ENCODE measurements at places on chromosomes 1 and 21.

DNA sequence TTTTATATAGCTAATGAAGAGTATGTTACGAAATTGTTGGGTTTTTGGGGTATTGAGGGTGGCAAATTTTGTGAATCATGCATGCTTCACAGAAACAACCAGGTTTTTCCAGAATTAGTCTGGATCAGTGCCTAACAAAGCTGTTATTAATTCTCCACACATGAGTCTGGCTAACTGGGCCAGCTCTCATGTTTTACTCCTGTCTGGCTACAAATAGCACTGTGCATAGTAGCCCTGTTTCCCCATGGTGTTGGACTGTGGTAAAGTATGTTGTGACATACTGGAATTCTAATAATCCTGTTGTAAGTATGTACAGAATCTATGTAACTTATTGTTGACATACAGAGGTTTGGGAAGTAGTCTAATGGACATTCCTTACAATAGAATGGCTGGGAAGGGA is 35.8 kb downstream of the S100B start:
- no peak for DNase-seq

GRCh38 chr1:121518726-121519041 is 333.9 kb downstream of the SRGAP2C start:
- DNase-seq: no peak

- no peak for DNase-seq
Measured at GRCh38 chr1:64243757-64244080, 40.3 kb downstream of the UBE2U start.

DNA sequence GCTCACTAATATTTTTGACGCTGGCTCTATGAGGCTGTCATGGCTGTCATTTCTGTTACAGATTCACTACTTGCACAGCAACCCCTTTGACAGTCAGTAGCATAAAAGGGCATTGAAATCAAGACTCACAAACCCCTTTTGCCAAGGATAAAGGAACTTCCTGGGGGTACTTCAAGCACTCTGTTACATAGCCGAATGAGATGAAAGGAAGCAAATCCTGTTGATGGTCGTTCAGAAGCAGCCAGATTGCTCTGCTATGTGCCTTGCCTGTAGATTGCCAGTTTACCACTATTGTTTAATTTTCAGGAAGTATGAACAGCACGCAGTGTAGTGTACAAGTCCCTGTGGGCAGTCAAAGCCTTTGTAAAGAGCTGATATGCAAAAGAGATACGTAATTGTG is 296.2 kb downstream of the LRRIQ3 start:
- no peak for DNase-seq

DNA sequence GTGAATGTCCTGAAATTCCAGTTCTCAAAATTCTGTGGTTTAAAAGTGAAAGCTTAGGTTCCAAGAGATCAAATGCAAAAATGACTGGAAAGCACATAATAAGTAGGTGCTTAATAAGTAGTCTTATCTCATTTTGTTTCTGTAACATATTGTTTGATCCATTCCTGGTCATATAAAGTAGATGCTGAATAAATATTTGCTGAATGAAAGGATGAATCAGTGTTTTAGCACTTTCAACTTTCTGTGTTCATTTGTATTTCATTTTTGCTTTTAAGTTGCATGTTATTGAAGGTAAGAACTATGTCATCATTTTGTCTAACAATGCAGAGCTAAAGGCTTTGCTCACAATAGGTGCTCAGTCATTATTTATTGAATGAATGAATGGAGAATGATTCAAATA is 6.3 kb downstream of the MAST2 start:
- DNase-seq: no peak

- no peak for DNase-seq
Measured at GRCh38 chr1:223337174-223337869, 26.7 kb downstream of the SUSD4 start.

GRCh38 chr1:185556561-185556960 is 177.6 kb upstream of the HMCN1 start:
- no peak for DNase-seq

DNA sequence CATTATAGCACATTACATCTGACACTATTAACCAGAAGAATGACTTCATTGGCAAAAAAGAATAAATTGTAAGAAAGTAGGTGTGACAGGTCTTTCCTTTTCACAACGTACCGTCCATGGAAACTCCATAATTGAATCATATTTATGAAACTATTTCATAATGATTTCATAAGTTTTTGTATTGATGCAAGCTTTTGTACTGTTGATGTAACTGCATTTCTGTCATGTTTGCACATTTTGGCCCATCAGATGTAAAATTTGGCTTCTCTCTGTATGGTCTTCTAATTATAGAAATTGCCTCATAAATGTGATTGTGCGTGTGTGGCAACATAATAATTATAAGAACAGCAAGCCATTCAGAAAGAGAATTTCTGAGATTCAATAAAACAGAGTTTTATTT is 180.7 kb upstream of the ZNHIT6 start:
- DNase-seq: no peak

DNA sequence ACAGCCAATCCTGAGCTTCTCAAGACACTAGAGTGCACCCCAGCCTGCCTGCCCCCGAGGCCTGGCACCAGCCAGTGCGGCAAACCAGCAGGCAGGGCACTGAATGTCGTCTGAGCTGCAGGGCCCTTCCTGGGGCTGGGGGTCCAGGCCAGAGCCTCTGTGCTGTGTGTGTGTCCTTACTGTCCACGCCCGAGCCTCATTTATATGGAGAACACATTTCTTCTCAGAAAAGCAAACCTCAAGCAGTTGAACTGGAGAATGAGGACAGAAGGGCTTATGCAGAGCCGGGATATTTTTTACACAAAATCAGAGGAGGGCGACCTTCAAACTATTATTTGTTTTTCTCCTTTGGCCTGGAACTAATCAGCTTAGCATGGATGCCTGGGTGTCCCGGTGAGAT is 52.7 kb downstream of the POFUT2 start:
- DNase-seq: no peak

DNA sequence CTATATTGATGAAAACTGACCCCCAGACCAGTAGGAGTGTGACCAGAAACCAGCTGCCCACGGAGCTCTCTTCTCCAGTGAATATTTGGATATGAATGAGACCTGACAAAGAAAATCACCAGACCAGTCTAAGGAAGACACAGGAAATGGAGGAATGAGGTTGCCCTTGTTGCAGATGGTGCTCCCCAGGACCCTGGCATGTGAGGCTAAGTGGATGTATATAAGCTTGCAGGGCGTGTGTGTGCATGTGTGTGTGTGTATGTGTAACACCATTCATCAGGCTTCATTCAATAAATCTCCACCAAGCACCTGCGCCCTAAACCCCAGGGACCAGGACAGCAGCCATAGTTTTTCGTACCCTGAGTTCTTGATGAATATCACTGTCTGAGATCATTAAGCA is 14.4 kb downstream of the PHLDA3 start:
- no peak for DNase-seq

- DNase-seq: no peak
Measured at GRCh38 chr1:218759795-218760194, 413.9 kb upstream of the LYPLAL1 start.

DNA sequence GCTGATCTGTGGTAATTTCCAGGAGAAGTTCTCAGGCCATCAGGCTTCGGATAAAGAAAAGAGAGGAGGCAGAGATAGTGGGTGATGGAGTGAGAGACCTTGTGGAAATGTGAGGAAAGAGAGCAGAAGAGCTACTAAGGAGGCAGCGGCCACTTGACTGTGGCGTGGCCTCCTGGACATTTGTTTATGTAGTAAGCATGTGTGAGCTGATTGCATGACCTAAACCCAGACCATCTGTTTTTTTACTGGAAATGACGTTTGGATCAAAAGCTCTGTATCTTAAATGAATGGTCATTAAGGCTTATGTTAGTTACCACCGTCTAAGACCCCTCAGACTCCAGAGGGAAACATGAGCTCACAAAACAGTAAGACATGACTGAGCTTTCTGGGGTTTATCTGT is 13.6 kb downstream of the ATP1B1 start:
- DNase-seq: no peak

- no peak for DNase-seq
Measured at GRCh38 chr1:55057956-55058298, 18.6 kb downstream of the PCSK9 start.

DNA sequence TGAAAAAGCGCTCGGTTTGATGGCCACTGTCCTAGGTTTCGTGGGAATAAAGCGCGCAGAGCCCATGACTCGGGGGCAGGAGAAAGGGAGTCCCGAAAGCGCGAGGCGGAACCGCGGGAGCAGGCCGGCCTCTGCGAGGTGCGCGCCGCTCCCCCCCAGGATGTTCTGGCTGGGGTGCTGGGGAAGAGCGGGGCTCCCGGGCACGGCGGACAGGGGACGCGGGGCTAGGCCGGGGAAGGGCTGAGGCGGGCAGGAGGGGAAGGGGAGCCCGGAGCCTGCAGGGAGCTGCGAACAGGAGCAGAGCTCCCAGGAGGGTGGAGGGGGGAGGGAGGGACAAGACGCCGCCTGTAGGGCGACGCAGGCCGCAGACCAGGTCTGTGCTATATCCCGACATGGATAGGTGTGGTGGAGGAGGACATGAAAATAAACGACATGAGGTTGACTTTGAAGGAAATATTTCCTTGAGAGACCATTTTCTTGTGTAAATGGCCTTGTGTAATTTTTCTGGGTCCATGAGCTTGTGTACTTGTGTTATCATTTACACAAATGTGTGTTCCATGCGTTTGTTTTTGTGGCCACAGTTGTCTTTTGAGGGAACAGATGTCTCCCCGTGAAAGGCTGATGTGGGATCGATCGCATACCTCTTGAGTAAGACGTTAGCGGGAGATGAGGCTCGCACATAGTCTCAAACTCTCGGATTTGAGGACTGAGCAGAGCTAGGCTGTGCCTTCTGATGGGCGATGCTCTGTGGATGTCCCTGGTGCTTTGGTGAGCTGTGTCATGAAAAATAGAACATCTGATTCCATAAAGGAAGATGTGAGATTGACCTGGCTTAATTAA is 1.3 kb downstream of the PCNT start:
- peak; percentile 12 for DNase-seq

DNA sequence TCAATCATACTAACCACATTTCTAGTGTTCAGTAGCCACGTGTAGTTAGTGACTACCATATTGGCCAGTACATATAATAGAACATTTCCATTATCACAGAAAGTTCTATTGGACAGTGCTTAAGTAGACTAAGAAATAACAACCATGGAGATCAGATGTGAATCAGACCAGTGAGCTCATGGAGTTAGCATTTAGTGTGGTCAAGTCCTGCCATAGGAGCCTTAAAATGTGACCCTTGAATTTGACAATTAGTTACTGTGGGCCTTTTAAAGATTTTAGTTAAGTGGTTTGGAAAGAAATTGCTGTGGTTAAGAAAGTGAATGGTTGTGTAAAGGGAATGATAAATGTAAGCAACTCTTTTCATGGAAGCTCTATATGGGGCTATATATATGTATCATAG is 123.4 kb downstream of the POU2F1 start:
- no peak for DNase-seq

GRCh38 chr1:158169105-158169504 is 11.6 kb upstream of the CD1D start:
- no peak for DNase-seq

DNA sequence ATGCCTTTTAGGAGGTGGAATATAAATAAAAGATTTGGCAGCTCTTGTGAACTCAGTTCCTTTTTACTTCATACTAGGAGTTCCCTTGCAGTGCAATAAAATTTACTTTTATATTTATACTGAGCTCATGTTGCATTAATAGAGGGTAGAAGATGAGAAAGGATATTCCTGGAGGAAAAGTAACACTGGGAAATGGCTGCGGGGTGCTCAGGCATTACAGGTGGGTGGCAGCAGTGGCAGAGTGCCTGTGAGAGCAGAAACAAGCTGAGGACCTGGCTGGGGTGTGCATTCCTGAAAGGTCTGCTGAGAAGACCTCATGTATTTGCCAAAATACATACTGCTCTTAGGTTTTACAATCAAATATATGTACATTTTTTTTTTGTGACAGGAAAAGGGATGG is 126.9 kb downstream of the COQ8A start:
- DNase-seq: no peak

DNA sequence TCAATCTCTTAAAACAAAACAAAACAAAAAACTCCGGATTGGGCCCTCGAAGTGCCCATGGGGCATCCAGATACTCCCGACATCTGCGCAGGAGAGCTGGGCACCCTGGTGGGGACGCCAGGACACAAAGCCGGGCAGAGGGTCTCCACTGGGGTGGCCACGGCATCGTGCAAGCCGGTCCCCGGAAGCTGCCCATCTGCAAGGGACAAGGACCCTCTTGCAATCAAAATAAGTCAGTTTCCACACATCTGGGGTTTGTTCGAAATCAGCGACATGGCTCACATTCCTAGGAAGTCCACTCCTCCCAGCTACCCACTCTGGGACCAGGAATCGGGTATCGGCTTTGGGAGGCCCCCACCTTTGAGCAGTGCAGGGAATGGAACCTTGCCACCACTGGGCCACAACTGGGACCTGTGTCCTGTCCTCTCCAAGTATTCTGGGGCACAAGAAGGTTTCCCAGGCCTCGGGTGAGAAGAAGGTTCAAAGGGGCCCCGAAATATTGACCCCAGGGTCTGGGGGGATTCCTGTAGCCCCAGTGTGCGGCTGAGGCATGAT is 4.6 kb upstream of the PRDM16 start:
- no peak for DNase-seq

DNA sequence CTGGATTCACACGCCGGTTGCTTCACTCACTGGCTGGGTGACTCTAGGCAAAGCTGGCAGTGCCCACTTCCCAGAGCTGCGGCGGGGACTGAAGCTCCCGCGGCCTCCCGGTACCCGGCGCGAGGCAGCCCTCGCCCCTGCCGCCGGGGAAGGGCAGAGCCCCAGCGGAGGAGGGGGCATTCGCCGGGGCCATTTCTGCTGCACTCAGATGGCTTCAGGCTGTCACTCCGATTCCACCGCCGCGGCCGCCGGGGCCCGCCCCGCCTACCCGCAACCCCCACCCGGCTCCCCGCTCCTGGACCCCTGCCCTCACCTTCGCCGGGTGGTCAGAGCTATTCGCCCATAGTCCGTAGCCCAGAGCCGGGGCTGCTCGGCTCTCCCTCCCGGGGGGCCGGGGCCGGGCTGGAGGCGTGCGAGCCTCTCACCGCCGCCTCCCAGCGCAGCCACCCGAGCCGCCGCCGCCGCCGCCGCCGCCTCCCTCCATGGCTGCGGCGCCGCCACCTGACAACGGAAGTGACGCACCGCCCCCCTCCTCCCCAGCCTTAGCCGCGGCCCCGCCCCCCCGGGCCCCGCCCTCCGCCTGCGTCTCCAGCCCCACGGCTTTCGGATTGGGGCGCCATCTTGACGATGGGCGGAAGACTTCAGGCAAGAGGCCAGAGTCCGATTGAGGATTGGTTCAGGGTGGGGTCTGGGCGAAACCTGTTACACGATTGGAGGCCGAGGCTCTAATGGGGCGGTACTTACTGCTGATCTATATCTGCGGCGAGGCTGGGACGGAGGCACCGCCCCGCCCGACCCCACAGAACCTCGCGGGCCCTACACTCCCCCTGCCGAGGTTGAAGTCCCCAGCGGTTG is at the start of gene STK40:
Gene STK40 (minus strand): TSS at position 515 of the 855 bp plus-strand sequence. CDS start 24,592 bp downstream, outside the sequence.
- DNase-seq: peak; percentile 97

- DNase-seq: no peak
Measured at GRCh38 chr1:165851034-165851658, 23.7 kb downstream of the UCK2 start.

DNA sequence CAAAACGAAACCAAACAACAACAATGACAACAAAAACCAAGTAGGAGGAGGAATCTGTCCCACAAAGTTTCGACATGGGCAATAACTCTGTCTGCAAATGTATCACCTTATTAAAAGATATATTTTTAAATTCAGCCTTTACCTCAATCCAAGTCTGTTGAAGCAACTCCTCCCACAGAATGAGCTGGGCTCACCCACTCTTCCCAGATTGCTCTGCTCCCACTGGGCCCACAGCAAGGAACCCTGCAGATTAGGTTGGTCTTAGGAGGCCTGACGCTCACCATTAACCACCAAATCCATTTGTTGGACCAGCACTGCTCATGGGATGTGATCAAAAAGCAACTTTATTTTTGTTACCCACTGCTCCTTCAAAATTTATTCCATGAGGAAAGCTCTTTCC is 114.7 kb upstream of the CDC42BPA start:
- no peak for DNase-seq

Data from activated T-helper 1 cell treated with Interleukin-2 at 50 U/mL for 16 hours (primary cell).